Activated CD4-positive, alpha-beta memory T cell treated with anti-CD3 and anti-CD28 coated beads, Interleukin-2, amount 10 ng/mL, durations not matched to agents 7 days and 5 days (primary cell): ENCODE measurements at places on chromosomes 1 and 21. TPM values are rescaled to one million over a fixed set of nuclear protein-coding genes. Genes with fewer than 3 reads are reported as not detected.

DNA sequence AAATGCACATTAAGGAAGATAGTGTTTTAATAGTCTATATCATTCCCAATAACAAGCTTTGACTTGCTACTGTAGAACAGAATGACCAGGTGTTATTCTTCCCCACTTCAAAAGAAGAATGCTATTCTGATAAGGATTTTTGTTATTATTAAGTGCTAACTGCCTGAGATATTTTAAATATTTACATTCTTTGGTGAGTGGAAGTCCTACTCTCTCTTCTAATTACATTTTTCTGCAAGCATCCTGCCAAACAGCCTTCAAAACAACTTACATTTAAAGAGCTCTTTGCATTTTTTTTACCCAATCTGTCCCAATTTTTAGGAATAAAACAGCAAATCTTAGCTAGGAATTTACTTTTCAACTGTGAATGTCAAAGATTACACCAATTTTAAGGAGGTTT, 23.5 kb upstream of the SYDE2 start:
- H3K4me1 ChIP-seq = no peaks in the 10 kb centered on the region
- no peak for DNase-seq
- peaks cover 23% of the 10 kb centered on the region for H3K27me3 ChIP-seq

DNA sequence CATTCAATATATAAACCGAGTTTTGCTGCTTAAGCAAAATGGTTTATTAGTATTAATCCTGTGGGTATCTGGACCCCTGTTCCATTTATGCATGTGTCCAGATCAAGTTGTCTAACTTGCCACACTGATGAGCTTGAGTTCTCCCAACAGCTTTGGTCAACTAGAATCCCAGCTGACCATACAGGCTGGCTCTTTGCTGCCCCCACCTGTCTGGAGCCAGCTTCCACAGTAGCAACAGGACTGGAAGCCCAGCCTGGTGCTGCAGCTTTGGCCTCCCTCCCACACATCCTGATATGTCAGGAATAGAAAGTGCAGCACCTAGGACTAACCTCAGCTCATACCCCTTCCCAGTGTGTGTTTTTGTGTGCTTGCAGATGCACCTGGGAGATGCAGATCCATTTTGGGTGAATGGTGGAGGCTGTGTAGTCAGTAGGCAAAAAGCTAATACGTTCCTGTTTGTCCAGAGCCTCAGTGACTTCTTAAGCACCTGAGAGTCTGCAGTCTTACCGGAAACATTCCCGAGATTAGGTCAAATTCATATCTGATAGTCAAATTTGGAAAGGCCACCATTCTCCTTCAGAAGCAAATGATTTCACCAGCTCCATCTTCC, 40.9 kb upstream of the BEND5 start:
- no peak overlapping the region for H3K4me3 ChIP-seq
- H3K4me1 ChIP-seq = no peaks in the 10 kb centered on the region
- no peaks in the 10 kb centered on the region for H3K36me3 ChIP-seq
- DNase-seq = peak; percentile 16
- H3K27me3 ChIP-seq = no peaks in the 10 kb centered on the region

- no peak overlapping the region for H3K4me3 ChIP-seq
- H3K36me3 ChIP-seq = no peaks in the 10 kb centered on the region
- H3K4me1 ChIP-seq = peaks cover 27% of the 10 kb centered on the region
- H3K27me3 ChIP-seq = peaks cover 65% of the 10 kb centered on the region
- peak; percentile 72 for DNase-seq
- no peak overlapping the region for H3K27ac ChIP-seq
Observed at GRCh38 chr21:42117229-42117966, 46.3 kb downstream of the UMODL1 start.

GRCh38 chr1:118188411-118188810, 3.4 kb upstream of the SPAG17 start:
- H3K4me1 ChIP-seq = no peaks in the 10 kb centered on the region
- DNase-seq = no peak
- H3K27ac ChIP-seq = no peak overlapping the region
- no peaks in the 10 kb centered on the region for H3K27me3 ChIP-seq
- no peak overlapping the region for H3K4me3 ChIP-seq
- no peaks in the 10 kb centered on the region for H3K36me3 ChIP-seq

Gene CLCNKB
- total RNA-seq = not detected

Gene SPOCD1
- total RNA-seq = 0.08 TPM

Gene NBPF4
- not detected for total RNA-seq

DNA sequence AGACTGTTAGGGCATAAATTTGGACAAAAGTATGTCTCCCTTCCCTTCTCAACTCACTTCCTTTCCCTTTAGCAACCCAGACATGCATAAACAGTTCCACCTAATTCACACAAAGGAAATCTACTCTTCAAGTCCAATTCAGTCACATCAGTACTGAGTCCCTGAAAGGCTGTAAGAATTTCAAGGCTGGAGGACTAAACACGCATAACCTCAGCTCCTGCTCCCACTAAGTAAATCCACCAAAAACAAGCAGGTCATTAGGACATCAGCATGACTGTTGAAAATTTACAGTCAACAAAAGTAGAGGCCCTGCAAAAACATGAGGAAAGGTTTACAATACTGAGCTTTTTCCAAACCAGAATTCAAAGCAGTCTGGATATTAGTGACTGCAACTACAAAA, 18.4 kb downstream of the SETD4 start:
- no peaks in the 10 kb centered on the region for H3K27me3 ChIP-seq
- no peak overlapping the region for H3K4me3 ChIP-seq
- peaks cover 2% of the 10 kb centered on the region for H3K4me1 ChIP-seq

- no peaks in the 10 kb centered on the region for H3K27me3 ChIP-seq
- no peak overlapping the region for H3K4me3 ChIP-seq
Observed at GRCh38 chr21:38170283-38170682, 86.5 kb upstream of the KCNJ15 start.
